ENCODE measurements at places on chromosomes 7 and 10. TPM values are rescaled to one million over a fixed set of nuclear protein-coding genes. Genes with fewer than 3 reads are reported as not detected.

DNA sequence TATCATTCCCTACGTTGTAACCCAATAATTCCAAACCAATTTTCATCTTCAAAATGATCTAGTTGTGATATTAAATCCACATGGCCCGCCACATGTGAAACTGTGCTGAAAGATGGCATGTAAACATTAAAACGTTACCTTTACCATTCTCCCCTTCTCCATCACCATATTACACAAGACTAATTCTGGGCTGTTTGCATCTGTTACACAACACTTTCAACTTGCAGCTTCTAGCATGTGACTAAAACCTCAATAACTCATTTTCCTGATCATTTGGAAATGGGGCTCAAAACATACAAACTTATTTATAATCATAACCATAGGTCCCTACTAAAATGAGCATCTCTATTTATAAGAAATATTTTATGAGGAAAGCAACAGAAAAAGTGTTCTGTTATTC, 4.7 kb downstream of the MTERF1 start:
- DNase-seq, result no peak

GRCh38 chr7:81158189-81158588, 239.3 kb upstream of the SEMA3C start:
- no peak for DNase-seq

DNA sequence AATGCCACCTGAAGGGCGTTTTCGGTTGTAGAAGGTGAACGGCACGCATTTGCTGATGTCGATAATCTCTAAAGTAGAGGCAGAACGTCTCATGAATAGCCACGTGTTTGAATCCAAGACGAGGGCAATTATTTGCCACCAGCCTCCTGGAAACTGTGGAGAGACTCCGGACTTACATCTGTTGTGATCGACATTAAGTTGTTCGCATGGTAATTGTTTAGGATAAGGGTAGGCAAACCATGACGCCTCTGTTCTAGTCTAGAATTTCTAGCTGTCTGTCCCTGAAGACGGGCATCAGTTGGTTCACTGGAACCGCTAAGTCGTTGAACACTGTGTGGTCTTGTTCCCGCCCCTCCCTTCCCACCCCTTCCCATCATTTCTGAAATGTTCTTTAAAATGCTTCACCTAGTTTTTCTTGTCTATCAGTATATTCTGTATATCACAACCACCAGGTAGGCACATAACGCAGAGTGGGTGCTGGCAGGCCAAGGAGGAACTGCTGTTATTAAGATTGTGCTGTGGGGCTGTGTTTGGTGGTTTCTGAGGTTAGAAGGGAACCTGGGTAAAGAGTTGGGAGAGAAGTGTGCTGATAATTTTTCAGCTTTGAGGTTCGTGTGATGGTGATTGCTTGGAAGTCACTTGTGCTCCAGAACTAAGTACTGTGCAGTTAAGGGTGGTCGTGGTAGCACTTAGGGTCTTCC, 1.2 kb downstream of the UBE3C start:
- peak; percentile 15 for DNase-seq

GRCh38 chr10:104368381-104368780, 14.7 kb downstream of the CFAP58 start:
- DNase-seq, result no peak

DNA sequence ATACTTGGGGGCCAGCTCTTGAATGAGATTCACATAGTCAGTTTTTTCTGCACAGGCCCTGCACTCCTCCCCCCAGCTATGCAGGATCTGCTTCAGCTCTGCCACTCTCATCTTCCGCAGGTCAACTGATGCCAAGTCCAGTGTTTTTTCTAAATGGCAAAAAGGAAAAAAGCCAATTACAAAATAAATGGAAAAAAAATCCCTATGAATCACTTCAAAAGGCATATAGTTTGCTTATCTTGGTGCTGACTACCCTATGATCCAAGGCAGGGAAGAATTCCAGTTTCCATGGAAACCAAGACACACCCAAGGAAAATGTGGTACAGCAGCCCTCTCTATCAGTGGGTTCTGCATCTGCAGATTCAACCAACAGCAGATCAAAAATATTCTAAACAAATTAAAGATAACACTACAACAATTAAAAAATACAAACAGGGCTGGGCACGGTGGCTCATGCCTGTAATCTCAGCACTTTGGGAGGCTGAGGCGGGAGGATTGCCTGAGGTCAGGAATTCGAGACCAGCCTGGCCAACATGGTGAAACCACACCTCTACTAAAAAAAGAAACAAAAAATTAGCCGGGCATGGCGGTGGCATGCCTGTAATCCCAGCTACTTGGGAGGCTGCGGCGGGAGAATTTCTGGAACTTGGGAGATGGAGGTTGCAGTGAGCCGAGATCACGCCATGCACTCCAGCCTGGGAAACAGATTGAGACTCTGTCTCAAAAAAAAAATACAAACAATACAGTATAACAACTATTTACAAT, 17.6 kb downstream of the CDNF start:
- DNase-seq, result no peak

DNA sequence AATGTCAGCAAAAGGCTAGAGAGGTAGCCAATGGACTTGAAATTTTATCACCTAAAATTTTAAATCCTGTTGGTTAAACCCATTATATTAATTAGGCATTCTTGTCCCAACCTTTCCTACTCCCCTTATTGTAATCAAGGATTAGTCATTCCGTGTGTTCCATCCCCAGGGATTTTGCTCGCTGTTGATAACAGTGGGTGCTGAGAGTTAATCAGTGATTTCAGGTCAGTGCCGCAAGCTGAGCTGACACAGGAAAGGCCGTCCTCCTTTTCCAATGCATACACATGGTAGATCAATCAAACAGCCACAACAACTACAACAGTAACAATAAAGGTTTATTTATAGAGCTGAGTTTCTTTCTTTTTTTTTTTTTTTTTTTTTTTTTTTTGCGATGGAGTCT, 271.4 kb downstream of the ACTR3B start:
- DNase-seq, result no peak

- DNase-seq, result no peak
Observed at GRCh38 chr7:43353902-43354301, 229.0 kb upstream of the STK17A start.

GRCh38 chr7:29958667-29959358, 30.8 kb downstream of the SCRN1 start:
- DNase-seq, result no peak

- DNase-seq, result no peak
Observed at GRCh38 chr7:93025389-93025788, 92.4 kb downstream of the SAMD9 start.

GRCh38 chr7:20385126-20385525, 54.4 kb downstream of the ITGB8 start:
- no peak for DNase-seq

Gene PTPRZ1
- total RNA-seq, result not detected

Gene TMEM140
- total RNA-seq, result 21.8 TPM

Gene IGFBP1
- not detected for total RNA-seq

Gene CPA1
- not detected for total RNA-seq

Gene GSTO2
- total RNA-seq, result 0.49 TPM
